ENCODE measurements at places on chromosomes 2 and 18. TPM values are rescaled to one million over a fixed set of nuclear protein-coding genes. Genes with fewer than 3 reads are reported as not detected.

The CPO gene
- total RNA-seq: 1.1 TPM

The HOXD3 gene
- total RNA-seq: 4.2 TPM

- no peak for DNase-seq
These were observed 11.6 kb downstream of the VAPA start for GRCh38 chr18:9925369-9925768.

DNA sequence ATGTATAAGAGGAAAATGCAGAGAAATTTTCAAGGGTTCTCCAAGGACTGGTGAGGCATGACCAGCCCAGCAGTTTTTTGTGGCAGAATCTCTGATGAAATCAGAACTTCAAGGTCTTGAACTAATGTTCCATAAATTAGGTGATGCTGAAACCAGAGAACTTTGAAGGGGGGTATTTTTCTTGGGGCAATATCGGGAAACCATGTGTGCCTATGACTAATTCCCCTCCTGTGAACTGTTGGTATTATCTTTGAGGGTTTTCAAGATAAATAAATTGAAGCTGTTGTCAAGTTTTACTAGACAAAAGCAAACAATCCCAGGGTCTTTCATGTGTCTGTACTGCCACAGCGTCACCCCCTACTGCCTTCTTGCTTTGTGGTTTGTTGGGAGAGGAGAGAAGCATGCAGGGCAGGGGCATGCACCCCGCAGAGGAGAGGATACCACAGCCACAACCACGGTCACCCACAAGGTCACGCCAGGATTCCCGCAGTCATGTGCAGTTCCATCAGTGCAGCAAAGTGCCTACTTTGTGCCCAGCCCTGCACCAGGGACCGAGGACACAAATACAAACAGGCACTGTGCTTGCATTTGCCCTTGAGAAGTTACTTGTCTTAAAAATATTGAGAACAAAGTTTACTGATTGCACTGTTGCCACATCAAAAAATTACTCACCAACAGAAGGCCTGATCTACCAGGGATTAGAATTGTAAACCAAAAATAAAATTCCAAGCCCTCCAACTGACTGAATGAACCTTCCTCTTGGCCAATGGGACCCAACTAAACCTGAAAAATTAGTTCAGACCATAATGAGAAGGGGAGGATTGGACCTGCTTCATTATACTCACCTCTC is 413.3 kb upstream of the TRIB2 start:
- no peak for DNase-seq

DNA sequence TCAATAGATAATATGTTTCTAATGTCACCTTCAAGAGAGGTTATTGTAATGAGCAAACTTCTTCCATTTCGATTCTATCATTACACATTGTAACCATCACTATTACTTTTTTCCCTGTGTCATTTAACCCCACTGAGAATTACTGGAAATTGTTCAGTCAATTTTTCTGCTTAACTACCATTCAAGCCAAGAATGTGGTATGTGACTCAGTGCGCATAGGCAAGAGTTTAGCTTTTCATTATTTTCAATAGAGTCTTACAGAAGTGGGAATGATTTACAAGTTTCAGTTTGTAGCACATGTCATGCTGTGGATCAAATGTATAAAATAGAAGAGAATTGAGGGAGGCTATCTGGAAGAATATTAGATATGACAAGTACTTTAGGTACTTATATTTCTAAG is 34.3 kb upstream of the PIEZO2 start:
- DNase-seq: no peak

DNA sequence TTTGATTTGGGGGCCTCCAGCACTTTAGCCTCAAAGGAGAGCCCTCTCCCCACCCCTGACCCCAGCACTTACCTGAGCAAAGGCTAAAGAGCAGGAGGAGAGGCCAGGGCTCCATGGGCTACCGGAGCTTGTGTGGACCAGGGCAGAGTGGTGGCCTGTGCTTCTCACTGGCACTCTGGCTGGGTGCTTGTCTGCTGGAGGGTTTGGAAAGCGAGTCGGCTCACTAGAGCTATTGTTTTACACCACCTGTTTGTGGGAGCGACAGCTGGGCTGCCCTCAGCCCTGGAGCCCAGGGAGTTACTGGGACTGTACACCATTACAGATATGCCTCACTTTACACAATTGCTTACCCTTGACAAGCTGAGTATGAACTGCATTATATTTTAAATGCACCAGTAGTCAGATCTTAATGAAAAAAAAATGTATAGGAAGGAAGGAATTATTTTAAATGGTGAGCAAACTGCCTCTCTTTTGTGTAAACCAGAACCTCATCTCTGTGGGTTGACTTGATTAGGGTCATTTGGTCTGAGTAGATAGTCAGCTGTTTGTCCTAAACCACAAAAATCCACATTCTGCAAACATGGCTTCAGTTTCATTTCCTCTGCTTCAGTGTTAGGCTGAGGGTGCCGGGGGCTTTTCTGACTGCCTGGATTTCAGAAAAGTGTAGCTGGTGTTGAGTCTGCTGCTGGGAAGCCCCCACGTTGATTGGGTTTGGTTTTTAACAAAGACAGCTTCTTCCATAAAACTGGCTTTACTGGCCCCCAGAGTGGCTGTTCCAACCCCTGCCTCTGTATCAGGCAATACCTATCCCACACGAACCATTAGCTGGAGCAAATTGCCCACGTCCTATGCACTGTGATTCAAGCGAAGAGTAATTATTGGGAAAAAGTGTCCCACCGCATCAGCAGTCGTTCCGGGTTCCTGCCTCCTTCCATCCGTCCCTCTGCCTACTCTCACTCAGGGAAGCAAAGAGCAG is at the start of gene CHRNA1:
CHRNA1 (minus strand) TSS at position 193 of the 976 bp plus-strand sequence; CDS start at position 115, 78 bp downstream.
- DNase-seq: no peak

DNA sequence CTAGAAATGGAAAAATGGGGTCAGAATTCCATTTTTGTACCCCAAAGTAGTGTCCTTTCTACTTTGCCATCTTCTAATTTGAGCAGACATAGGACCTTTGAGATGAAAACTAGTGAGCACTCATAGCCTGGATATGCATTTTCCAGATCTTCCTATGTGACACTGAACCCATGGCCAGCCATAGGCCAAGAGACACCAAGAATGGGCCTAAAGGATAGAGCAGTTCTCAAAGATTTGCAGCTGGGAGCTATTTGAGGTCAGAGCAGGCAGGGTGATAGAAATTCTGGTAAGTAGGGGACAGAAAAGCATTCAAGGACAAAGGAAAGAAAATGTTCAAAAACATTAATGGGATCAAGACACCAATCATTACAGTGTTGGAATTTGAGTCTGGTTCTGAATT is 332.8 kb downstream of the MYCN start:
- no peak for DNase-seq

DNA sequence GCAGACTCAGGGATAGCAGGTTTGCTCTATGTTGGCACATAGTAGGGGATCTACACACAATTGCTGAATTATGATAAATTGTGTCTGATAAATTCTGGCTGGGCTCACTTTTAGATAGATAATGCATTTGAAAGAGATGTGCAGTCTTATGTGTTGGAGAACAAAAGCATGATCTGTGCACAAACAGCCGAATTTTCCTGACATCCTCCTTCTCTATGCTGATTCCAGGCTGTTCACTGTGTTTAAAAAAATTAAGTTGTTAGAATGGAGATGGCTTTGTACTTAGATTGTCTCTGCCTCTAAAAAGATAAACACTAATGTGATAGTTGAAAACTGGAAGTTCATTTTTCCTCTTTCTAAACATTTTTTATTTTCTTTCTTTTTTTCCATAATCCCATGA is 2.1 kb downstream of the CERS6 start:
- DNase-seq: no peak

DNA sequence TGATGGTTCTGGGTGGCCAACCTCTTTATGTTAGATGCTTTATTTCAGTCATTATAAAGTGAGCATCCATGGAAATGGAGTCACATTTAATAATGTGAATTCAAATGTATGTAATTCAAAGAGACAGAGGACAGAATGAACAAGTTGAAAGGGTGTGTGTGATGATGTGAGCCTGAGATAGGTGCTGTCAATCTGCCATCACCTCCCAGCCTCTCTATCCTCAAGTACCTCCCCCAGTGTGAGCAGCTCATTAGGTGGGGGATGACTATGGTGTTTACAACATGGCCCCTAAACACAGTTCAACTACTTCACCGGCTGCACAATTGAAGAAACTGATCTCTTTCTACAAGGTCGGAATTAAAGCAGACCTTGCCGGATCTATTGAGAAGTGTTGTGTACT is 74.7 kb upstream of the IGFBP5 start:
- DNase-seq: no peak

GRCh38 chr18:23864624-23865023 is 149.9 kb upstream of the TTC39C start:
- DNase-seq: no peak

- no peak for DNase-seq
These were observed 11.0 kb upstream of the ANKRD29 start for GRCh38 chr18:23673725-23674124.

GRCh38 chr2:86022661-86023365 is 82.9 kb downstream of the POLR1A start:
- peak; percentile 30 for DNase-seq
